ENCODE measurements at places on chromosomes 1 and 21.
A peak's percentile ranks its signal among the peaks of the same experiment; 100 is the strongest.

DNA sequence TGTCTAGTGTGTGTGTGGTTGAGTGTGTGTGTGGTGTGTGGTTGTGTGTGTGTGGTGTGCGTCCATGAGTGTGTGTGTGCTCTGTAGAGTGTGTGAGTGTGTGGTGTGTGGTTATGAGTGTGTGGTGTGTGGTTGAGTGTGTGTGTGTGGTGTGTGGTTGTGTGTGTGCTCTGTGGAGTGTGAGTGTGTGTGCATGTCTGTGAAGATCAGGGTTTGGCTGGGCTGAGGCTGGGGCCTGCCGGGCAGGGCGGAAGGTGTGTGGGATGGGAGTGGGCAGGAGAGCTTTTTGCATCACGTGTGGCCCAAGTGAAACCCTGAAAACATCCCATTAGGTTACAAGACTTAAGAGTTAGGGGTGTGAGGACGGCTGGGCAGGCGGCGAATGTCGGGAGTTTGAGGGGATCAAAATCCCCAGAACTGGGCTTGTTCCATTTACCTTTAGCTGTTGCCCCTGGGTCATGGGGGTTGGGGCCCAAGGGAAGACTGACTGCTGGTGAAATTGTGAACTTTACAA lies 2.9 kb upstream of the FCMR start:
- DNase-seq: no peak

GRCh38 chr21:40658311-40658710 lies 188.6 kb downstream of the DSCAM start:
- no peak for DNase-seq

GRCh38 chr1:210025870-210026269 lies 87.9 kb downstream of the SYT14 start:
- no peak for DNase-seq

GRCh38 chr1:76225526-76225925 lies 151.0 kb downstream of the ST6GALNAC3 start:
- no peak for DNase-seq

- DNase-seq: no peak
These were observed 32.6 kb downstream of the GIPC2 start for GRCh38 chr1:78078358-78078757.

DNA sequence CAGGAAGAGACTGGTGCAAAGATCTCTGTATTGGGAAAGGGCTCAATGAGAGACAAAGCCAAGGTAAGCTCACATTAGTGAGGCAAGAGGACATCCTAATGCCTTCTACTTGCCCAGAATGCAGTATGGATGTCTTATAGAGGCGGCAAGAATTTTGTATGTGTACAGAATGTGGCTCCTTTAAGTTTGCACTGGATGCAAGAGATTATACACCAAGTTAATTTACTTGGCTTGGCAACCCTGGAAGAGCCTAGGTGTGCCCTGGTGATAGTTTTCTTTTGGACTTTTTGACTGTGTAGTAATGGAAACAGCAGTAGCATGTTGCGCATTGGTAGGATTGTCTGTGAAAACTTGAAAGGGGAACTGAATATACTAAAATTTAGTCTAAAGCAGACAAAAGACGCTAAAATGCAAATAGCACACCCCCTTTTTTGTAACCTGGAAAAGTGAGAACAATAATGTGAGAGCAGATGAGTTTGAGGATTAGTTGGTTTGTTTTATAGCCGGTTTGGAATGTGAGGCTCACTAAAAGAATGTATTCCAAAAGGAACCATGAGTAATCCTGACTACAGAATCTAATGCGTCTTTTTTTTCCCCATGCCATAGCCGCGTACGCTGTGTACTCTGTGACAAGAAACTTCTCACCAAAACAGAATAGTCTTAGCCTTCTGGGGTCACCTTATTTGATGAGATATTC lies 18.1 kb downstream of the KHDRBS1 start:
- no peak for DNase-seq

- DNase-seq: no peak
These were observed 141.4 kb downstream of the PLPP3 start for GRCh38 chr1:56437959-56438358.

GRCh38 chr1:942411-942821 lies 16.6 kb downstream of the NOC2L start:
- DNase-seq: no peak

DNA sequence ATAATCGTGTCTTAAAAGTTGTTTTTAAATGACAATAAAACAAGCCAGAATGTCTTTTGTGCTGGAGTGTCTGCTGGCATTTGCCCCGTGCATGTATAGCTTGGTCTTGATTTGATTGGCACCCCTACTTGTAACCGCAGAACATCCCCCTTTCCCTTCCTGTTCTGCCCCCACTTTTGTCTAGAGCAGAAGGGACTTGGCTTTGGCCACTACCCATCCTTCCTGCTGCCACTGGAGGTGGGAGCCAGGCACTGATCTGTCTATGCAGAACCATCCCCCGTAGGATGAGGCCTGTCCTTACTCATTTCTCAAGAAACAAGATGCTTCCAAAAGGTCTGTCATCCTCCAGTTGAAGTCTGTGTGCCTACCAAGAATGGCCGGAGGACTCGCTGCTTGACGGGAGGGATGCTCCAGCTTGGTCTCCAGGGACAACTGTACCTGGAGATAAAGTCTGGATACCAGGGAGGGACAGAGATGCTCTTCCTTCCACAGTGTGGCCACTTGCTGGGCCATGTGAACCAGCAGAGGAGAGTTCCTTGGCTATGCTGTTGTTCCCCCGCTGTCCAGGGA lies 1.1 kb upstream of the SLC27A3 start:
- peak; percentile 33 for DNase-seq

DNA sequence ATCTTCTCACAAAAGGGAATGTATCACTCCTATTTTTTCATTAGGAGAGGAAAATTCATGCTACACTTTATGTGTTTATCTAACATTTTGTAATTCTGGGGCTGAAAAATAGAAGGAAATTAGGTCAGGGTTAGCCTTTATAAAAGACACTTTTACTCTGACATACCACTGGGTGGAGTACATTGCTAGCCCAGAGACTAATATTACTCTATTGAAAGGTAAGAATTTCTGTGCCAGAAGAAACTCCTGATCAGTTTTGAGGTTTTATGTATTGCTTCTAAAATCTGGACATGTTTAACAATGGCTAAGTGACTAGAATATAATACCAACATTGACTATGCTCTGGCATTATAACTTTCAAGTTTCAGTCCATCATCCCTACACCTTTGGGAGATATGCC lies 724.6 kb downstream of the USP25 start:
- DNase-seq: peak; percentile 0

GRCh38 chr1:182205351-182206022 lies 144.0 kb upstream of the ZNF648 start:
- DNase-seq: no peak

DNA sequence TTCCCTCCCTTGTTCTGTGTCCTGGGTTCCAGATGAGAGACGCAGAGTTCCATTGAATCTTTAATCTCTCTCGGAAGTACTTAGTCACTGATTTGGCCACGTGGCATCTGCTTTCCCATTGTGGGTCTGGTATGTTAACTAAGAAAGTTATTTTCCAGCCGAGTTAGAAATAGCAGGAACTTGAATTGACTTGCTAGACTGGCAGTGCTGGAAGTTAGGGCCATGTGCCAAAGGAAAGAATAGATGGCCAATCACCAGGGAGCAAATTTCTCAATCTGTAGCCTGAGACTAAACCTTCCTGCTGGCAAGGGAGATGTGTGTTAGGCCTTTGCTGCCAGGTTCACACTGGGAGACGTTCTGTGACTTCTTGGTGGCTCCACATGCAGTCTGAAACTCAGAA lies 24.2 kb upstream of the SLFNL1 start:
- no peak for DNase-seq

GRCh38 chr1:241460098-241460873 lies 59.3 kb downstream of the FH start:
- DNase-seq: no peak

- no peak for DNase-seq
These were observed 102.3 kb upstream of the HMCN1 start for GRCh38 chr1:185631843-185632242.

DNA sequence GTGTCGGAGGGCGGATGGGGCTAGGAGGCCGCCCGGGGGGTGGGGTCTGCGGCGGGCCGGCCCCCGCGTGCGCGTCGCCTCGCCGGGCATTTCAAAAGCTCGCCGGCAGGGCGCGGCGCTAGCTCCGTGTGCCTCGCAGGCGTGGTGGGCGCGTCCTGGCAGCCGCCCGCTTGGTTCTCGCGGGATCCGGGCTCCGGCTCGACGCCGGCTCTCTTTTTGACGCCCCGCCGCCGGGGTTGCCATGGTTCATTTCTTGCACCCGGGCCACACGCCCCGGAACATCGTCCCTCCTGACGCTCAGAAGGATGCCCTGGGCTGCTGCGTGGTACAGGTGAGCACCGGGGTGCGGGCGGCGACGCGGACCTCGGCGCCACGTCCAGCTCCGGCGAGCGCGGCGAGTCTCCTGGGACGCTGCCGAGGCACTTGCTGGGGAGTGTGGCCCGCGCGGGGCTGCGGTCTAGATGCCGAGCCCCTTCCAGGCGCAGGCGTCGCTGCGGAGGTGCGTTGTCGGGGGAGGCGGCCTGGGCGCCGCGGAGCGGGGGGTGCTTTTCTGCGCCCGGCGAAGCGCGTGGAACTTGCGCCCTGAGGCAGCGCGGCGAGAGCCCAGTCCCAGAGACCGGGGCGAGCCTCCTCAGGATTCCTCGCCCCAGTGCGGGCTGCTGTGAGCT lies at the start of gene ZYG11A:
Gene ZYG11A, plus strand, starts transcription at position 118 of the 668 bp plus-strand sequence. Its CDS starts 124 bp downstream, at position 242.
- peak; percentile 77 for DNase-seq

- DNase-seq: no peak
These were observed 6.1 kb downstream of the TFF3 start for GRCh38 chr21:42308914-42309752.

DNA sequence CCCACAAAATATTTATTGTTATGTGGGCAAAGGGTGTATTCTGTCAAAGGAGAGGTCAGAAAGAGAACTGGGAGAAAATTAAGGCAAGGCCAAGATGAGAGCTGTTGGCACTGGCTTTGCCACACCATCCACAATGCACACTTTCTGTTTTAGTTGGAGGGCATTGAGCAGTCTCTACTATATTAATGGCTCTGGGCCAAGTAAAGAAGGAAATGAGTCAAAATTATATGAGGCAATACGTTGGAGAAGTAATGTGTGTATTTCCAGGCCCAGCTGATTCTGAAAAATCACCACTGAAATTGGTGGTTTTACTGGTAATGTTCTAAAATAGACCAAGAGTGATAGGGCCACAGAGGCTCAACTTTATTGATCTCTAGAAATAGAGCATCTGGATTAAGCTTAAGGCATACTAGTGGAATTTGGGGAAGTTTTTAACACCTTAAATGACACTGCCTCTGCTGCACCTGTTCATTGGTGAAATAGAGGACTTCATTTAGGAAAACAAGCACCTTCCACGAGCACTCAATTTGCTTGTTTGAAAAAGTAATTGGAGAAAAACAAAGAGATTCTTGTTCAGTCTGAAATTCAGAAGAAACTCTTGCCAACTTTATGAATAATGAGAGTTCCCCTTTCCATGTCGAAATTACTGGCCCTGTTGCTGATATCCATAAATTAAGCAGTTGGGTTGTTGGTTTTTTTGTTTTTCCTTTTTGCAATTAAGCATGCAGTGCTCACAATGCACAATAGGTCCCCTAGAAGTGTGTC lies 424.9 kb downstream of the ADGRL2 start:
- DNase-seq: peak; percentile 81

DNA sequence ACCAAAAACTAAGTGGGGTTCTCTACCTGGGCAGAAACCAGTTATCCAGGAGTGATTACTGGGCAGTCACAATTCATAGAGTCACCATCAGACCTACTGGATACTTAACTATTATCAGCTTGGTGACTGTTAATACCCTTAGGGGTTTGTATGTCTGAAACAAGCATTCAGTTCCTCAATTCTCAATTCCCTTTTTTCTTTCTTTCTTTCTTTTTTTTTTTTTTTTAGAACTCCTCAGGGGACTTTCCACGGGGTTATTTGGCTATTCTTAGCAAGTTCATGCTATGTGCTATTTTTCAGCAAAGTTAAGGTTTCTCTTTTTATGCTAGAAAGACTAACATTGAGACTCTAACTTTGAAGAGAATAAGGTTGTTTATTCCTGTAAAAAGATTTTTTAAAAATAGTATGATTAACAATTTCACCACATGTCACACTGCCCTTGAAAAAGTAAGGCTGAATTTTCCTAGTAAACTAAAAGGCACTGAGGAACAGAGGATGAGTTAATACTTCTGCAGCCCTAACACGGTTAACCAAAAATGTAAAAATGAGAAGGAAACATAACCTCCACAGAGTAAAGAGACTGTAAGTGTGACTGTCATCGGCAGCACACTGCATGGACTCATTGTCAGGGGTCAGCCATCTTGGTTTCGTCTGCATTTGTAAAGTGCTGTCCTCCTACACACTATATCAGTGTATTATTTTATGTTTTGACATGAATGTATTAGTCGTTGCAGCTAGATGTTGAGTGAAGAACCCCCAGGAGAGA lies 310.2 kb downstream of the NTNG1 start:
- no peak for DNase-seq

DNA sequence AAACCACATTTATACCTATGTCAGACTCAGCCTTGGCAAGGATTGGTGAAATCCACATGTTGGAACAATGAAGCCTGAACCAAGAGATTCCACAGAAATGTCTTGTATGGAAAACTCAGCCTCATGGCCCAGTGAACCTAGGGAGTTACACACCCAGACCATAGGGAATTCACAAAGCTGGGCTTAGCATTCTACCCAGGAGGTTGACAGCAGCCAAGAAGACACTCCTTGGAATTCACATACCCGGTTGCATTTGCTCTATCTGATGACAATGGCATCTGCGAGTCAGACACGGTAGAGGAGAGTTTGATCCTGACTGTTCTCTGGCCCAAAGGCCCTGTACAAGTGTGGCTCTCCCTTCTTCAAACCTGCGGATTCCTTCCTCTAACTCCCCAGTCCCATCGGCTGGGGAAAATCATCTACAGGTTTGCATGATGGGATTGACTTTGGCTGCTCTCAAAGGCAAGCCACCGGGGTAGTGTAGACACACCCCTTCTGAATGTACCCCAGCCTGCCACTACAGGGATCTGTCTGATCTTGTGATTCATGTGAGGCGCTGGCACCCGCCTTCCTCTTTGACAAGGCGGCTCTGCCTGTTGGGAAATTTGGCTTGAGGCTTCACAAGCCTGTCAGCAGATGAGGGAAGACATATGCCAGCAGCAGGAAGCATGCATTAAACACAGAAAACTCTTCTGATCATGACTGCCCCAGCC lies 297.3 kb upstream of the KAZN start:
- DNase-seq: no peak

GRCh38 chr1:157032303-157032702 lies 13.2 kb downstream of the ARHGEF11 start:
- no peak for DNase-seq

- DNase-seq: no peak
These were observed 13.2 kb upstream of the PRKAA2 start for GRCh38 chr1:56631901-56632300.

Data from Kasumi-1 (cell line).